ENCODE measurements at places on chromosomes 6 and 20.

DNA sequence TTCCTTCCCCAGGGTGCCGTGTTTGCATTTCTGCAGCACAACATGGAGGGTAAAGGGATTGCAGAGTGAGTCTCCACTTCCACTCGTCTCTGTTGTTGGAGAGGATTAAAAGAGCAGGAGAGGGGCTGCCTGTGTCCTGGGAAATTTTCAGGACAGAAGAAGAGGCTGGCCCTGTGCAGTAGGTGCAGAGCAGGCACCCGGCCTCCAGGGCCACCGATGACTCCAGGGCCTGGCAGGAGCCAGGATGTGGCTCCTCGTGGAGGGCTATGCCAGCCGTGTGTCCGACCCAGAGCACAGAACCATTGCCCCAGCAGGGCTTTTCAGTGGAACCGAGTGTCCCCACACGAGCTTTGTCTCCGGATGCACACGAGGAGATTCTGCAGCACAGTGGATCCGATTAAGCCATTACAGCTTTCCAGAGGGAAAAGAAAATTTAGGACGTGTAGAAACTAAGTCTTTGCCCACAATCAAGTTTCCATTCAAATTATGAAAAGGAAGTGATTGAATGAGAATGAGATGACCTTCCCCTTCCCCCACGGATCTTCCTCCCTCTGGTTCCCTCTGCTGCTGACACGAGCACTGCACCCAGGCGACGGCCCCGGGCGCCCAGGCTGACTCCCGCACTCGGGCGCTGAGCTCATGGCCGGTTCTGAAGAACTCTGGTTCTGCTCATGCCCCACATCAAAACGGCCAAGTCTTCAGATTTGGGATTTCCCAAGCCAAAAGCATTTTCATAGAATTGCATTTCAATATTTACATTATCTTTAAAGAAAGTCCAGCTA is 43.1 kb upstream of the UNC93A start:
- no peak for DNase-seq

DNA sequence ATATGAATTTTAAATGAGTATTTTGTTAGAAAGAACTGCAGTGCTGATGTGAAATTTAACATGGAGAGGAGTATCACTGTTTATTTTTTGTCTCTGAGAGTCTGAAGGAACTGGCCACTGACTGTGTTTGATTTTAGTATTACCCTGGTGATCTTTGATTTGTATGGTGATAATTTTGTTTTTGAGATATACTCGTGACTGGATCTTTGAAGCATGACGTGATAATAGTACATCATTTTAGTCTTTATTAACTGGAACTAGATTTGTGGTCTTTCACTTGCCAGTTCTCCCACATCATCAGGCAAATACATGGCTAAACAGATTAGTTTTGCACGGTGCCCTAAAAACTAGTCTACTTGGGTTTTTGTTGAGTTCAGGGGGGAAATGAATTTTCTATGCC is 55.5 kb downstream of the ARID1B start:
- no peak for DNase-seq

DNA sequence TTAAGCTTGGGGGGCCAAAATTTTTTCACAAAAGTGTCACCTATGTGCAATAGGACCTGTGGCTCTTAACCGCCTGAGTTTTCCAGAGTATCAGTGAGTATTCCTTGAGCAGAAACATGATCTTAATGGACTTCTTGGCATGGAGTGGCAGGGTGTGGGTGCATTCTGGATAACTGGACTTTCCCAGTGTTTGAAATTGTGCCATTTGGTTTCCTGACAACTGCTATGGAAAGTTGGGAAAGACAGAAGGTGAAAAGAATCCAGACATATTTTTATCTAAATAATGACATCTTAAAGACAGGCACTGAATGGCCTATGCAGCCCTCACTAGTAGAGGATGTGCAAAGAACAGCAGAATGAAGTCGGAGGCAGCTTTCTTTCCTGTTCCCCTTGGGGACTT is 34.3 kb upstream of the ADTRP start:
- DNase-seq = no peak

DNA sequence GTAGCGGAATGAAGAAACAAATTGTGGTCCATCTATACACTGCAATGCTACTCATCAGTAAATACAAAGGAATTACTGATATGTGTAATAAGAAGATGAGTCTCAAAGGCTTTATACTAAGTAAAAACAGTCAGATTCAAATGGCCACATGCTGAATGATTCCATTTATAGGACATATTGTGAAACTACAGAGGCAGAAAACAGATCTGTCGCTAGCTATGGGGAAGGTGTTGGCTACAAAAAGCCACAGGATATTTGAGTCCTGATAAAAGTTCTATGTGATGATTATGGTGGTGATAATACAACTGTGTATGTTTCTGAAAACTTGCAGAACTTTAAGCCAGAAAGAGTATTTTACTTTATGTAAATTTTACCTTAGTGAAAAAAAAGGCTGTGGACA is 313.2 kb downstream of the HDGFL1 start:
- no peak for DNase-seq

GRCh38 chr20:34180460-34181120 is 60.6 kb upstream of the ASIP start:
- no peak for DNase-seq

DNA sequence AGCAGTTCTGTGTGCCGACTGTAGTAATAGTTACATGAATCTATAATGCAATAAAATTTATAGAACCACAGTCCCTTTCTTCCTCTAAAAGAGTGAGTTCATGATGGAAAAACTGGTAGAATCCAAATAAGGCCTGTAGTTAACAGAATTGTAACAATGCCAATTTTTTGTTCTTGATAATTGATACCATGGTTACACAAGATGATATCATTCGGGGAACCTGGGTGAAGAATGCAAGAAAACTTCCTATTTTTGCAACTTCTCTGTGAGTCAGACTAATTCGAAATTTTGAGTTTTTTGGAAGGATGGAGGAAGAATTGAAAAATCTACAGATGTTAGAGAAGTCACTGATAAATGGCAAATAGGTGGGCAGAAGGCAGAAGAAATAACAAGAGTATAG is 381.8 kb downstream of the CDKAL1 start:
- no peak for DNase-seq
